ENCODE measurements at places on chromosomes 5 and 9. TPM values are rescaled to one million over a fixed set of nuclear protein-coding genes. Genes with fewer than 3 reads are reported as not detected.

Gene PCDHGB4
- 1.0 TPM for polyA plus RNA-seq

Gene HNRNPH1
- polyA plus RNA-seq = 191 TPM

Gene PAEP
- polyA plus RNA-seq = not detected

Gene PHYHD1
- 122 TPM for polyA plus RNA-seq

Gene BAAT
- polyA plus RNA-seq = 0.15 TPM

Gene EMB
- polyA plus RNA-seq = 2.2 TPM

GRCh38 chr5:116388564-116389258, 185.9 kb downstream of the SEMA6A start:
- DNase-seq = peak; percentile 83

GRCh38 chr5:74017786-74018211, 391.8 kb downstream of the ARHGEF28 start:
- DNase-seq = no peak

DNA sequence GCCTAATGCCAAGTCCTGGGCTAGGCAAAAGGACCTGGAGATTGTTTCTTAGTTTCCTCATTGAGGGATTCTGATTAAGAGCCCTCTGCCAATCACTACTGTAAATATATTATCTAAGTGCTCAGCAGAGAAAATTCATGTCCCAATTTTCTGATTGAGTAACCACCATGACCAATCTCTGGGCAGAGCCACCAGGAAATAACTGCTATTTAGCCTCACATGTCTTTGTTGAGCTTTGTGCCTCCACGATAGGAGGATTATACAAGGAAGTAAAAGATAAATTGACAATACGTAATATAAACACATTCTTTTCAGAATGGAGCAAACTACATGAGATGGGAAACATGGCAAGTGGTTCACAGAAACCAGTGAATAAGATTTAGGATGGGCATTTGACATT, 396.1 kb upstream of the PAPPA start:
- DNase-seq = no peak

DNA sequence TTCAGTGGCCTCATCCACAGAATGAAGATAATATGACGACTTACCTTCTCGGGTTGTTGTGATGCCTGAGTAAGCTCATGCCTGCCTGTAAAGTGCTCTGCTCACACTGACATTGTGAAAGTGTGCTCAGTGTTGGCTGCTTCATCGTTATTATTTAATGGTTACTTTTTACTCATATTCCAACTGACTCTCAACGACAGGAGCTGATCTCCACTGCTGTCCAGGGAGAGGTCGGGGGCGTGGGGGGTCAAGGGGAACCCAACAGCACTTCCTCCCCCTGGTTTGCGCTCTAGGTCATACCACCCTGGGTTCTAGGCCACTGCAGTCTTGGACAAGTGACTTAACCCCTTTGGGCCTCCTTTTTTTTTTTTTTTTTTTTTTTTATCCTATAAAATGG, 52.9 kb upstream of the ANGPTL2 start:
- DNase-seq = no peak

- DNase-seq = no peak
Measured at GRCh38 chr9:131709771-131710431, 30.0 kb downstream of the RAPGEF1 start.

- DNase-seq = peak; percentile 74
Measured at GRCh38 chr5:78611126-78611605, 37.4 kb downstream of the LHFPL2 start.

DNA sequence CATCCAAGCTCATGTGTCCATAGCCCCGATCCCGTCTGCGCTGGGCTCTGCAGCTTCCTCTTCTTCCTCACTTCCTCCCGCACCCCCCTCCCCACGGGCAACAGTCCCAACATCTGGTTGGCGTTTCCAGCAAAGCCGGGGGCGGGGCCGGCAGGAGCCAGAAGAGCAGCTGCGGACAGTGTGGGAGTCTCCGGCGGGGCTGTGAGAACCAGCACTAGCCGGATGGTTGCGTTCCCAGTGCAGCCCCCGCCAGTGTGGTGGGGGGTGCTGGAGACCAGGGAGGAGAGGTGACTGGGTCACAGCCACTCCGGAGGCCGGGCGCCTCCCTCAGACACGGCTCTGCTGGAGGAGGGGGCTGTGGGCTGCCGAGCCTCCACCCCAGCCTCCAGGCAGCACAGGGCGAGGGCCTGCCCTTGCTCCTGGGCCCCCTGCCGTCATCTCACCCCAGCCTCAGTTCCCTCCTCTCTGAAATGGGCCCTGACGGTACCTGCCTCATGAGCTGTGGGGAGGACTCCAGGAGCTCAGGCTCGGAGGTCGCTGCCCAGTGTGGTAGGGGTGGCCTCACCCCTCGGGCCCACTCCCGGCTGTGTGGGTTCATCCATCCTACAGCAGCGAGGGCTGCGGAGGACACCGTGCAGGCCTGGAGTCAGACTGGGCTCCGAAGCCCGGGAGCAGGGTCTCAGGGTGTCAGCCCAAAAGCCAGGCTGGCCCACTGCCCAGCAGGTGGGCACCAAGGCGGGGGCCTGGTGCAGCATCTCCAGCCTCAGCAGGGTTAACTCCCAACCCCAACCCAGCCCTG, 41.5 kb upstream of the NOTCH1 start:
- peak; percentile 97 for DNase-seq

DNA sequence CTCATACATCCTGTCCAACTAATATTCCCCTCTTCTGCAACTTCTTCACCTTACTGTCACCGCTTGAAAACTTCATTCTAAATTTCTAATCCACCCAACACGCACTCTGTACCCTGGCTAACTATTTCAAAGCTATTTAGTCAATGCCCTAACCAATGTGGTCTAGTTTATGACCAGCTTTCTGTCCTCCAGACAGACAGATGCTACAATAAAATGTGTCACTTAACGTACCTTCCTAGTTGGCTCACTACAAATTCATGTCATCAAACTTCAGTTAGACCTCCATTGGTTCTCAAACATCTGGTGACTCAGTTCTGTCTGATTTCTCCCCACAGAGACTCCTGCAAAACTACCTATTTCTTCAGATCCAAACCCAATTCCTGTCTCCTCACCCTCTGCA, 57.7 kb downstream of the FAM13B start:
- no peak for DNase-seq

DNA sequence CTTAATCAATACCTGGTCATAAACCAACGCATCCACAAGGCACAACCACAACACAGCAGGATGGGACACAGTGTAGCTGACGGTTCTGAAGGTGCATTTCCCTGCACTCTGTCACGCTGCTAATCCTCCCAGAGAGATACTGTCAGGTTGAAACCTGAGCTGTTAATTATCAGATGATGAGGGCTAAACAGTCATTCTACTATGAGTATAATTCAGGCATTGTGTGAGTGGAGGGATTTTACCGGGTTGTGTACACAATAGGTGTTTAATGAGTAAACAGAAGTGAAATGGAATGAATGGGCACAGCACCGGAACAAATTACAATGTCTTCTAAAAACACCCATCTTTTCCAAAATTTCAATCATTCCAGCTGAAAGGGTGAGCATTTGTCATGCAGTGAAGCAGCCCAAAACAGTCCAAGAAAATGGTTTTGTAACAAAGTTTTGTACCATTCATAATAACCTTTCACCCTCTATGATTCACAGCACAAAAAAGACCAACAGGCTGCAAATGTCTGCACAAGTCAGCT, 71.5 kb downstream of the ABCA1 start:
- no peak for DNase-seq

DNA sequence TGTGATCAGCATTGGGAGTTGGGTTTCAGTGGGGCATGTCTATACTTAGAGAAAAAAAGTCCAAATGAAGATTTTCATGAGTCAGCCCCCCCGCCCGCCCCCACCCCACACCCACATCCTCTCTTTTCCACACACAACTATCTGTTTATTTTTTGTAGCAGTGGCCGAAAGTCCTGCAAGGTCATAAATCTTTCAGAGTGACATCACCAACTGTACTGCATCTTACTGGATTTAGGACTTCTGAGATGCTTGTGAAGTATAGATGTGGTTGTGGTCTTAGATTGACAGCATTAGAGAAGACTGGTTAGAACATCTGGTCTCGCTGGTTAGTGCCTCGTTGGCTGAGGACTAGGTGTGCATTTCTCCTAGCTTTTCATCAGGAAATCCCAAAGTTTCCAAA, 7.3 kb upstream of the ROPN1L start:
- DNase-seq = no peak

DNA sequence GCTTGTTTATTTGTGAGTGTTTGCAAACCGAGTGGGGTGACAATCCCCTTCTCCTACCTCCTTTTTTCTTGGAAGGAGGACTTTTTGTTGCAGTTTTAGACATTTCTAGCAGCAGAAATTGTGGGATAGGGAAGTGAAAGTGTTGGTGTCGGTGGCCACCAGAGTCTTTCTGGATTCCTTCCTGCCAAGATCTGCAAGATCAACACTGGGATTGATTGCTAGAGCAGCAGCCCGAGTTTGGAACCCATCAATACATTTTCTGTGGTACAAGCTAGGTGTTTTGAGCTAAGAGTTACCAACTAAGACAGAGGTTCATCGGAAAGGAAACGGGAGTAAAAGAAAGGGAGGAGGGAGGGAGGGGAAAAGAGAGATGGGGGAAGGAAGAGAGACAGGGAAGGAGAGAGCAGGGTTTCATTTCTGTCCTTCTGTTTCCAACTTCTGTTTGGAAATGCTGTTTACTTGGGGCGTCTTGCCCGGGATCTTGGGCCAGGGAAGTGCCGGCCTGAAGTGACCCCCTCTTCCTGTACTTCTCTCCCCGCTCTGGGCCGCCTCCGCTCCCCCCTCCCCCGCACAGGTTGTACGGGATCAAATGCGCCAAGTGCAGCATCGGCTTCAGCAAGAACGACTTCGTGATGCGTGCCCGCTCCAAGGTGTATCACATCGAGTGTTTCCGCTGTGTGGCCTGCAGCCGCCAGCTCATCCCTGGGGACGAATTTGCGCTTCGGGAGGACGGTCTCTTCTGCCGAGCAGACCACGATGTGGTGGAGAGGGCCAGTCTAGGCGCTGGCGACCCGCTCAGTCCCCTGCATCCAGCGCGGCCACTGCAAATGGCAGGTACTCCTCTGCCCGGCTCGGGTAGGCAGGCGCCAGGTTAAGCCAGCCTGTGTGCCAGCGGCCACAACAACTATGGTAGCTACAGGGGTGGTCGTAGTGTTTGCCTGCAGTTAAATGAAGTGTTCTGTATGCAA, 4.0 kb downstream of the ISL1 start:
- no peak for DNase-seq

DNA sequence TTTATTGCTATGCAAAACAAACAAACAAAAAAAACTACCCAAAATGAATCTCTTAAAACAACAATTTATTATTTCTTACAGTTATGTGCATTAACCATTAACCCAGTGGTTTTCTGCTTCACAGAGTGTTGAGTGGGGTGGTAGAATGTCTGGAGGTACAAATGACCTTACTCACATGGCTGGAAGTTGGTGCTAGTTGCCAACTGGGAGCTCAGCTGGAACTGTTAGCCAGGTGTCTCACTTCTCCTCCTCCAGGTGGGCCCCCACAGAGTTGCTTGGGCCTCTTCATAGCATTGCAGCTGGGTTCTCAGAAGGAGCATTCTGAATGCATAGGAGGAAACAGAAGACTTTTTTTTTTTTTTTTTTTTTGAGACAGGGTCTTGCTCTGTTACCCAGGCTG, 10.5 kb upstream of the B4GALT1 start:
- DNase-seq = peak; percentile 55

- peak; percentile 82 for DNase-seq
Measured at GRCh38 chr5:1107167-1108022, 4.5 kb downstream of the SLC12A7 start.

DNA sequence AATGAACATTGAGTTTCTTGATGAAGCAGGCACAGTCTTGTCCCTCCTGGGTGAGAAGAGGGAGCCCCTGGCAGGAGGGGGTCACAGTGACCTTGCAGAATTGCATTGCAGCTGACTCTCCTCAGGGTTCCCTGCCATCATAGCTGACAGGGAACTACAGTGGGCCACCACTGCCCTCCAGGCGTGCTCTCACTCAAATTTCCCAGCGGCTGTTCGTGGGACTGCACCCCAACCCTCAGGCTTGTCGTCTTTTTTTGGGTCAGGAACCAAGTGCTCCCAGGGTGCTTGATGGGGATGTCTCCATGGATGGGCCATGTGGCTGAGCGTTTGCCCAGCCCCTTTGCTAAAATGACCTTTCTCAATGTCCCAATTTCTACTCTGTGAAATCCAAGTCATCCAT, 215.8 kb downstream of the MELK start:
- no peak for DNase-seq

GRCh38 chr9:6779417-6780241, 21.9 kb downstream of the KDM4C start:
- DNase-seq = no peak

DNA sequence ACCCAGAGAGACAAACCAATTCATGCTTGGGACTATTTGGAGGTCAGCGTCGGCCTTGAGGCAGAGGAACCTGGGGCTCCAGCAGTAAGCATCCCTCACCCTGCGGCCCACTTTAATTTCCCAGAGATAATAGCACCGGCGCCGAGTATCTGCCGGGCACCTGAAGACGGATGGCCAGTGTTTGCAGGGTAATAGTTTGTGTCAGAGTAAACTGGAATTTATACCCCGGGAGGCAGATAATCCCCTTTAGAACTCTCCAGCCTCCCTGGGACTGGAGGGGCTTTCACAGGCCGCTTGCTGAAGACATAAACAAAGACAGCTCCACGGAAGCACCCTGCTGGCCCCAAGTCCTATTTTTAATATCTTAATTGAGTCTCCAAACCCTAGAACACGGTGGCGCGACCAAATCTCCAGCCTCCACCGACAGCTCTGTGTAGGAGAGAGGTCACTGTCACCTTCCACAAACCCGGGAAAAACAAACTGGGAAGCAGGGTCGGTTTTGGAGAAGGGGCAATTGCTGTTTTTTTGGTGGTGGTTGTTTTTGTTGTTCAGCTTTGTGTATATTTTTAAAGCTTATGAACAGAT, 17.4 kb upstream of the FCN1 start:
- no peak for DNase-seq

DNA sequence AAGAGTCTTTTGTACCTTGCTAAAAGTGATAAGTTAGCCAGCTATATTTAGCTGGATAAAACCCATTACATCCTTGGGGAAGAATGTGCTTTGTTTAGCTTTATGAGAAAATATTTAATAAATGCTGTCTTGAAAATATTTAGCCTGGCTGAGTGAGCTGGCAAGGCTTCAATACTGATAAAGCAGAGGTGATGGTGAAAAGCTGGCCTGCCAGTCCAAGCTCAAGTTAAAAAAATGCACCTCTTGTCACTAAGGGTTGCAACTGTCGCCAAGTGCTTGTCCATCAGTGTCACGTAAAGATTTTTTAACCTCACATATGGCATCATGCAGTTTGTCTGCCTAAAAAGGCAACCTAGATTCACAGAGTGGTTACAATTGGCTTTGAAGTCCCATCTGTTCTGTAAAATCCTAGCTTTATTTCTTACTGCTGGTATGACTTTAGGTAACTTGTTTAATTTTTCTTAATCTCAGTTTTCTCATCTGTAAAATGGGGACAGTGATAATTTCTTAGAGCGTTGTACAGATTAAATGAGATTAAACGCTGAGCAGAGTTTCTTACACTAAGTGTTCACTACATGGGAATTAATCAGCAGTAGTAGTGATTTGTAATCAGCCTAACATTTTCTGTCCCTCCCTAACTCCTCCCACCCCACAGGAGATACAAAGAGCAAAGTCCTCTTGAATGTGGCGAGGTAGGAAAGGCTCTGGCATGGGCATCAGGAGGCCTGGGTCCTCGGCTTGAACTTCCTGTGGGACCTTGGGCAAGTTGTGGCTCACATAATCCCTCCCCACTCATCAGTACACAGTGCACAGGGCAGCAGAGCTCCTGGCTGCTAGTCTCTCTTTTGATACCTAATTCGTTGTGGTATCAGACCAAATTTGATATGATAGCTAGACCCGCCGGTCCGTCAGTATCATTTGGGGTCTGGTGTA, 48.7 kb downstream of the PIK3R1 start:
- DNase-seq = peak; percentile 55

Measured in kidney (tissue), 22 donors.